ENCODE measurements at places on chromosomes 2 and 18.

DNA sequence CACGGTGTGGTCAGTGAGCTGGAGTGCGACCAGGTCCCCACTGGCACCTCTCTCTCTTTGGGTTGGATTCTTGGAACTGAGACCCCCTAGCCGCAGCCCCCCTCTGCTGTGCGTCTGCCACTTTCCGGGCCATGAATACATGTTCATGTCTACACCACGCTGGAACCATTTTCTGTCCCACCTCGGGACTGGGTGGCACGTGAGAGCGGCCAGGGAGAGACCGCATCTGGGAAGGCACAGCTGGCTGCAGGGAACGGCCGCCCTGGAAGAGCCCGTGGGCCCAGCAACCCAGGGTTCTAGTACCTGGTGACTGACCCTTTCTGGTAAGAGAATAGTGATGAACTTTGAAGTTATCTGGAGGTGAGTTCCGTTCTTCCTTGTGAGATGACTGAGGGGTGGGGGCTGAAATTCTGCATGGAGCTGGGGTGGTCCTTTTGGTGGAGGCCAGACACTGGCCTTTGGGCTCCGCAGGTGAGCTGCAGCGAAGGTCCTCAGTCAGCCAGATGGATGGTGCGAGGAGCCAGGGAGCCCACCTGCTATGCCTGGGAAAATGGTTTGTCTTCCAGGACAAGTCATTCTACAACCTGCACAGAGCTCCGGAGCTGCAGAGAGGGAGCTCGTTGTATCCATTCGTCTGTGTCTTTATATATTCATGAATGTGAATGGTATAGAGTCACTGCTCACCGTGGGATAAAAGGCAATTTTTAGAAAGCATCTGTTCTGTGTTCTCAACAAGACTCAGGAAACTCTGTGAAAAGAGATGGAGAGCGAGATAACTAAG, 223.5 kb downstream of the NDUFA10 start:
- DNase-seq: no peak

- no peak for DNase-seq
Measured at GRCh38 chr2:217934321-217935131, 68.3 kb downstream of the TNS1 start.

GRCh38 chr18:68693091-68693815, 21.7 kb downstream of the TMX3 start:
- DNase-seq: no peak

DNA sequence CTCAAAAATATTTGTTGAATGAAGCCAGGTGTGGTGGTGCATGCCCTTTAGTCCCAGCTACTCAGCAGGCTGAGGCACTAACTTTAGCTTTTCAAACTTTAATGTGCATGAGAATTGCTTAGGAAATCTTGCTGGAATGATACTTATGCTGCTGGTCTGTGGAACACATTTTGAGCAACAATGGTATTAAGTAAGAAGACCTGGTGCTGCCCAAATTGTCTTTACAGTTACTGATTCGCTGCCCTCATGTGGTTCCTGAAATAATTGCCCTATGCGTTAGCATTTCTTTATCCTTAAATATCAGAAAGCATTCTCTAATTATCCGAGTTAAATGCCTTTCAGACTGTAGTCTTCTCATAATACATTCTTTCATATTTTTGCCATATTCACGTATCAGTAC, 76.0 kb upstream of the SESTD1 start:
- peak; percentile 46 for DNase-seq

- DNase-seq: peak; percentile 78
Measured at GRCh38 chr2:172806493-172806892, 70.8 kb downstream of the RAPGEF4 start.
